ENCODE measurements at places on chromosomes 1 and 21.
A peak's percentile ranks its signal among the peaks of the same experiment; 100 is the strongest.

GRCh38 chr1:33661811-33662454, 189.5 kb downstream of the ZSCAN20 start:
- no peak for DNase-seq

GRCh38 chr1:204976646-204977045, 66.4 kb upstream of the CNTN2 start:
- no peak for DNase-seq

DNA sequence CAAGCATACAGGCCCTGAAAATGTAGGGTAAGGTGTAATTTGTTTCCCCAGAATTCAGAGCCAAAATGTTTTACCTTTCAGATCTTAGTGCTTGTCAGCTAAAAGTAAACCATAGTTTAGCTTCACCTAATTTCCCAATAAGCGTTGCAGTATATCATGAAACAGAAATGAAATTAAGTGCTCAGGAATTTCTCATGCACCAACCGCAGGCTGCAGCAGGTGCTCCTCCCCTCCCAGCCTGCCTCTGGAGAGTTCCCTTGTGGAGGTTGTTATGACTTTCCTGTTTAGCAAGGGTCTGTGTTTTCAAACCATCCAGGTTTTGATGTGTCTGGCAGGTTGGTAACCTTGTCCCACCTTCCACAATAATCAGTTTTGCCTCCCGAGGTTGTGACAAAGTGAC, 118.5 kb downstream of the HLX start:
- no peak for DNase-seq

GRCh38 chr1:30829889-30830288, 72.3 kb upstream of the LAPTM5 start:
- DNase-seq: no peak

DNA sequence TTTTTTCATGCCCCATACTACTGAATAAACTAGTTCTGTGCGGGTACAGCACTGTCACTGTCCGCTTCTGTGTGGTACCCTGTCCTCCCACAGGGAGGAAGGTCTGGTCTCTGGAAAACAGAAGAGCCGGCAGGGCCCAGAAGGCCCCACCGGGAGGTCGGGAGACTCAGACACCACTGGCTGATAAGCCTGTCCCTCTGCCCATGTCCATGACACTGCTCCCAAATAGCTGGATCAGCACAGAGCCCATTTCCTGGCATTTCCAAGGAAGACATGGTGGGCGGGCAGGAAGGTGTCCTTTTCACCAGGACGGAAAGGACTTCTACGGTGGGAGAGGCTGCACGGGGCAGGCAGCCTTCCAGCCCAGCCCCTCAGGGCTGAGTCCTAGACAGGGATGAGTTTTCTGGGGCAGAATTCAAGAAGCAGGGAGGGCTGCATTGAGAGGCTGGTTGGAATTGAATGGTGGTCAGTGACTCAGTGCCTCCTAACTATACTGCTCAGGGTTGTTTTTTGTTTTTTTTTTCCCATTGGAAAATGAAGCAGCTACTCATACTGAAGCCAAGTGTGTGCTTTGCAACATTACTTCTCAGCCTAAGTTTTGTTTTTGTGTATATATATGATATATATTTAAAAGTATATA, 7.1 kb downstream of the PSRC1 start:
- no peak for DNase-seq

DNA sequence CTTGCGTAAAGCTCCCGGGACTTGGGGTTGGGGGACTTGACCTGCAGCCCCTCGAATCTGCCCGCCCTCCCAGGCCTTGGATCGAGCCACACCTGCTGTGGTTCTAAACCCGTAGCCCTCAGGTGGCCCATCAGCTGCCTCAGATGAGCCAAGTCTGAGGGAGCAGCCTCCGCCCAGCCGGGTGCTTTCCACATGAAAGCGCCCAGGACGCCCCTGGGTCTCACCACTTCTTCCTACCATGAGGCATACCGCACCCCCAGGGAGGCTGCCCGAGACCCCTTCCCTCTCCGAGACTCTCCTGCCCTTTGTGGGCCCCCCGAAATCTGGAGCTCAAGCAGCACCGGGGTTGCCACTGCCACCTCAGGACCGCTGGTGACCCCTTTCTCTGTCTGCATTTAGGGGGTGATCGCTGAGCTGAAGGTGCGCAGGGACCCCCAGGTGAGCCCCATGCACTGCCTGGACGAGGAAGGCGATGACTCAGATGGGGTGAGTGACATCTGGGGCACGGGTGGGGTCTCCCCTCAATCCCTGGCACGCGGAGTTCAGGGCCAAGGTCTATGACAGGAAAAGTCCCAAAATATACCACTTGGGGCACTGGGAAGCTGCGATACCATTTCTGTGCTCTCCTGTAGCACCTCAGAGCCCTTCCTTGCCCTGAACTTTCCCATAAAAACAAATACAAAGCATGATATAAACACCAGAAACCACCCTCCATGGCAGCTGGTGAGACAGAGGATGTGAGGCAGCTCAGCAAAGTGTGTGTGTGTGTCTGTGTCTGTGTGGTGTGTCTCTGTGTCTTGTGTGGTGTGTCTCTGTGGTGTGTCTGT, 68.5 kb downstream of the SLC19A1 start:
- no peak for DNase-seq

DNA sequence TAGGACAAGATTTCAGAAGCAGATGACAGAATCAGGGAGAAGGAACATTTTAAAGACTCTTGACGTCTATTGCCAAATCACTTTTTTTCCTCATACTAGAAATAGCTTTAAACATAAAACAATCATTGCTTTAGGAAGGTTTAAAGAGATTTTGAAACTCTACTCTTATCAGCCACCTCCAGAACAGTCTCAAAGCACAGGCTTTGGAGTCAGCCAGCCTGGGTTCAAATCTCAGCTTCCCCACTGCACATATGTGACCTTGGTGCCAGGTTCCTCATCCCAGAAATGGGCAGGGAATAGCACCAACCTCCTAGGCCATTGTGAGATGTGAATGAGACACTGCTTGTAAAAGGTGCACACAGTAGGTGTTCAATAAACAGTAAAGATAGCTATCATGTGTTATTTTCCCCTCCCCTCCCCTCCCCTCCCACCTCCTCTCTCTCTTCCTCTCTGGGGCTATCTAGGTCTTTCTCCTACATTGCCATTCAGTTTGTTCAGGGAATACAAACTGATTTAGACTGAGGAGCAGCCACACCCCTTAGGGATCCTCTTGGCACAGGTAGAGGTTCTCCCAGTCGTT, 20.6 kb downstream of the SPOCD1 start:
- DNase-seq: peak; percentile 20

- no peak for DNase-seq
These were observed 29.1 kb upstream of the GFI1 start for GRCh38 chr1:92515796-92516201.

DNA sequence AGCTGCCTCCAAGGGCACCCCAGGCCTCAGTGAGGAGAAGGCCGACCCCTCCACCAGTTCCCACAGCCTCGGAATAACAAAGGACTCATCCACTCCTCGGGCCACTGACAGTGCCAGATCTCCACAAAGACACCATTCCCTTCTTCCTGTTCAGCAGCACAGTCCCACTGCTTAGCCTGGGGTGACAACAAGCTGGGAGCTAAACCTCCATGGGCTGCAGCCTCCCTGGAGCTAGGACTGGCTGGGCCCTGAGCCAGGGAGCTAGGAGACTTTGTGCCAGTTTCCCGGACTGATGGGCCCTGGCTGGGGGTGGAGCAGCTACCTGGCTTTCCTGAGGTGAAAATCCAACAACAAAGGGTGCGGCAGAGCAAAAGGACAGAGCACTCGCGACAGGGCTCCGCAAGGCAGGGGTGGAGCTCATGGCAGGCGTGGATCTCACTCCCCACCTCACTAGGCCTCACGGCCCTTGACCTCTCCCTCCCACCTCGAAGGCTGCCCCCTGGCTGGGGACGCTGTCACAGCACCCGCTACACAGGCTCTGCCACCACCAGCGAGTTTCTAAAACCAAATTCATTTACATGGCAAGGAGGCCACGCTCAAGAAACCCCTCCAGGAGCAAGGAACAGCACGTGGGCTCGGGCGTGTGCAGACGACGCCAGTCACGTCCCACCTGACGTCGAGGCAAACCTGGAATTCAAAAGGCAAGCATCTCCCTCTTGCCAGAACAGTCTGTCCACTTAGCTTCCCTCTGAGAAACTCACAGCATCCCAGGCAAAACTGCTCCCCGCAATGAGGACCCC, 13.8 kb downstream of the SLC35E2B start:
- peak; percentile 38 for DNase-seq

DNA sequence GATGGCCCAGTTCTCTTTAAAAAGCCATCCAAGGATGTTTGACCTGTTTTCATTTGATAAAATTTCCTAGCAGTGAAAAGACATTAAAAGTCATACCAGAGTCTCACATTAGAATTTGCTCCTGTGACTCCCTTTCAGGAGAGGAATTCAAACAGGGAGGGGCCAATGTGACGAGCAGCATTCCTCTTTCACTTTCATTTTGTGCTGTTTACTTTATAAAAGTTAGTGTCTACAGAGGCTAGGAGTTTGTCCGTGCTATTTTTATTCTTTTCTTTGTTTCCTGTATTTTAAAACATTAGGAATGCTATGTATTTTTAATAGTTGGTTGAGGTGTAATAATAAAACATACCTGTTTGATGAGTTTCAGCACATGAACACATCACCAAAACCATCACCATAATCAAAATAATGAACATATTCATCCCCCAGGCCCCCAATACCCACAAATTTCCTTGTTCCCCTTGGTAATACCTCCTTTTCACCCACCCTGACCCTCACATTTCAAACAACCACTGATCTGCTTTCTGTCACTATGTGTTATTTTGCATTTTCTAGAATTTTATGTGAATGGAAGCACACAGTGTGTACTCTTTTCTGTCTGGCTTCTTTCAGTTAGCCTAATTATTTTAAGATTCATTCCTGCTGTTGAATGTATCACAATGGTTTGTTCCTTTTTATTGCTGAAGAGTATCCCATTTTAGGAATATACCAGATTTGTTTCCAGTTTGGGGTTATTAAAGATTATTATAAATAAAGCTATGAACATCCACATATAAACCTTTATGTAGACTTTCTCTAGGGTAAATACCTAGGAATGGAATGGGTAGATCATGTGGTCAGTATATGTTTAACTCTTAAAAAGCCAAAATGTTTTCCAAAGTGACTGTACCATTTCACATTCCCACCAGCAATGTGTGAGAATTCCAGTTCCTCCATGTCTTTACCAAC, 129.5 kb downstream of the TENT5C start:
- no peak for DNase-seq

DNA sequence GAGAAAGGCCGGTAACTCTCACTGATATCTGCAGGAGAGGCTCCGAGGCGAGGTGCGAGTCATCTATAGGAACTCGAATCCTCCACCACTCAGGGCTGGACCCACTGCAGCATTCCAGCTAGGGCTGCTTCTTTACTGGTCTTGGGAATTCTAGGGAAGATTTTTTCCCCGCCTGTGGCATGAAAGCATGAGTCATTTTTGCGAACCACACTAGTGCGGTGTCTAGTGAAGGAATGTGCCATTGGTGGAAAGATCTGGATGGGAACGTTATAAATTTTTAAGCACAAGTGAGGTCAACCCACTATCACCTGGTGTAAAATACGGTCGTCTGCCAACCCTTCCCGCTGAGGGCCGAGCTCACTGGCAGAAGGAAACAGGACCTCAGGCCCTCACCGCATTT, 49.7 kb downstream of the SYF2 start:
- no peak for DNase-seq
